ENCODE measurements at places on chromosomes 6 and 20.

GRCh38 chr20:32672982-32673851 is 524 bp downstream of the C20orf203 start:
- DNase-seq: no peak

DNA sequence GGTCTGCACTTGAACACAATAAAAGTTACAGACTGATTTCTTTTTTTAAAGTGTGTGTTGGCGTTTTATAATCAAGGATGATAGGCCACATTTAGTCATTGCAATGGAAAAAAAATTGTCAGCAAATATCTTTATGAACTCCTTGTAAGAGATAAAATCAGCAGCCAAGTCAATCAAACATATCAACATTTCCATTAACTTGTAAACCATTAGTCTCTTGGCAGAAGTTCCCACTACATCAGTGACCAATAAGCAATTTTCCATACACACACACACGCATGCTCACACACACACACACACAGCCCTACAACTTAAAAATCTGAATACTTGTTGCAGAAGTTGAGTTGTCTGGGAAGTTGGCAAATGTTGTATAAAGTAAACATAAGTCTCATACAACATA is 315.9 kb upstream of the KCNQ5 start:
- DNase-seq: no peak

GRCh38 chr6:15887491-15888461 is 224.9 kb upstream of the DTNBP1 start:
- no peak for DNase-seq

- no peak for DNase-seq
These were observed 52.1 kb upstream of the SNX9 start for GRCh38 chr6:157770946-157771345.

DNA sequence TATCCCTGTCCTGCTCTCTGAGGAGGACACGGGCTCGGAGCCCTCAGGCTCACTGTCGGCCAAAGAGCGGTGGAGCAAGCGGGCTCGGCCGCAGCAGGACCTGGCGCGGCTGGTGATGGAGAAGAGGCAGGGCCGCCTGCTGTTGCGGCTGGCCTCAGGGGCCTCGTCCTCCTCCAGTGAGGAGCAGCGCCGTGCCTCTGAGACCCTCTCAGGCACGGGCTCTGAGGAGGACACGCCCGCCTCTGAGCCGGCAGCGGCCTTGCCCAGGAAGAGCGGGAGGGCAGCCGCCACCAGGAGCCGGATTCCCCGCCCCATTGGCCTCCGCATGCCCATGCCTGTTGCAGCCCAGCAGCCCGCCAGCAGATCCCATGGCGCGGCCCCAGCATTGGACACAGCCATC is 14.2 kb upstream of the SLC22A7 start:
- DNase-seq: no peak

GRCh38 chr20:41017448-41018042 is 11.1 kb upstream of the TOP1 start:
- DNase-seq: no peak

- DNase-seq: no peak
These were observed 191.1 kb upstream of the CCN2 start for GRCh38 chr6:132142308-132142707.

DNA sequence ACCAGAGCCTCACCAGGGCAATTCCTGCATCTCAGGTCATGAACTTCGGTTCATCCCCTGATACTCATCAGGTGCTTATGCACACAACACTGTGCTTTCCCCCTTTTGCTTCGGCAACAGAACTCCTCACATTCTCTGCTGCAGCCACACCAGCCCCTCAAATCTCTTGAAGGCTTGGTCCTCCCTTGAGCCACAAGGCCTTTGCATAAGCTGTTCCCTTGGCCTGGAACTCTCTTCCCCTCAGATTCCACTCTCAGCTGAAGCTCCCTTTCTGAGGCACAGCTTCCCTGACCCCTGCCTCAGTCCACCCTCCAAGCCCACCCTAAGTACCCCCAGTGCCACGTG is 76.4 kb downstream of the NOL4L start:
- DNase-seq: no peak

GRCh38 chr20:53017206-53017605 is 45.0 kb downstream of the TSHZ2 start:
- DNase-seq: no peak

DNA sequence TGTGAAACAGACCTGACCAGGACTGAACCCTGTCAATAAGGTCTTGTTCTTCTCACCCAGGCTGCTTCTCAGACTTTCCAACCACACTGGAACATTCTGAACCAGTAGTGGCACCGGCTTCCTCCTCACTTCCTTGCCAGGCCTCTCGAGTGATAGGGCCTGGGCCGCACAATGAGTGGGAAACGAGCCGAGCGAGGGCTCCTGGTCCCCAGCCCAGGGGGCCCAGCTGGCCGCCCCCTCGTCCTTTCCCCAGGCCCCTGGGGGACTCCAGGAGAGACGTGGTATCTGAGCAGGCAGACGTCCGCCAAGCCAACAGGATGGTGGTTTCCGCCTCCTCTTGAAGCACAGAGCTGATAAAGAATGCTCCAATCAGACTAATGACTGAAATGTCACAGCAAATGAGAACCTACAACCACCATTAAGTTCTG is 117.9 kb downstream of the GMDS start:
- DNase-seq: peak; percentile 13

GRCh38 chr6:45479834-45480751 is 102.4 kb upstream of the SUPT3H start:
- DNase-seq: no peak

DNA sequence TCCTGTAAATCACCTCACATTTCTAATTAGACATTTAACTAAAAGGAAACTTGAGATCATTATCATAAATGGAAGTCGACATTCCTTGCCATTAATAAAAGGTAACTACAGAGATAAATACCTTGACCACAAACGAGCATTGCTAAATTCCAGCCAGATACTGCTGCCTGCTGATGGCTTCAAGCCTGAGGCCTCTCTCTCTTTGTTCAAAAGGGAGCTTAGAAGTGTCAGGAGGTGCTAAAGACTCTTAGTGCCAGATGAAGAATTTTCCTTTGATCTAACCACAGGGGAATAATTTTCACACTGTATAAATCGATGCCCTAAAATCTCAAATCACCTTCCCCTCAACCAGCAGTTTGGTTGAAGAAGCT is 248.2 kb upstream of the PMEPA1 start:
- no peak for DNase-seq

DNA sequence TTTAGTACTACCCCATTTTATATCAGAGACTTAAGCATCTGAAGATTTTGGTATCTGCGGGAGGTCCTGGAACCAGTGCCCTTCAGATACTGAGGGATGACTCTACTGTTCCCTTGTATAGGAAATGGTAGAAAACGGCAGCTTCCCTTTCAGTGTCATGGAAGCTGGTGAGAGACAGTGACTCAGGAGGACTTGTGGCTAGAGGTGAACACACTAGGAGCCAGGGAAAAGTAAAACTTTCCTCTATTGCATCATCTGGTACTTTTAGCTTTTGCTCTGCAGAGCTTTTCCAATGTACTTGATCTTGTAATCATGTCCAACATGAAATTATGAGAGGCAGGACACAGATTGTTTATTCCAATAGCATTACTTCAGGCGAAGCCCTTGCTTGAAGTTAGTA is 45.0 kb downstream of the RNF144B start:
- no peak for DNase-seq

DNA sequence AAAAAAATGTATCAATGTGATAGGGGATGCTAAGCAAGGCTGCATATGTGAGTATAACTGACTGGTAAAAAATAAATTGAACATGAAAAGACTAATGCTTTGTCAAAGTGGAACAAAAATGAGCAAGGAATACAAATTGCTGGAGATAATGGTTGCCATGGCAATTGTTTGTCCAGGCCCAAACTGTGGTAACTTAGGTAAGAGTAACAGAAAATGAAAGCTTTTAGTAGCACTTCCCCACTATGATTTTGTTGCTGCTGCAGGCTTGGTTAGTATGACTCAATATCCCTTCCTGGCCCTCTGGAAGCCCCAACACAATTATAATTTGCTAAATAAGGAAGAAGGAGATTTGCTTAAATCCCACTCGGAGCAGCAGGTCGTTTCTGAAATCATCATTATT is 577.1 kb downstream of the DOK5 start:
- no peak for DNase-seq

GRCh38 chr20:19275038-19275629 is 62.7 kb downstream of the SLC24A3 start:
- no peak for DNase-seq

- no peak for DNase-seq
These were observed 1.0 kb downstream of the ARMH2 start for GRCh38 chr6:24797596-24798216.

- DNase-seq: no peak
These were observed 86.4 kb downstream of the SHLD1 start for GRCh38 chr20:5836569-5836968.

DNA sequence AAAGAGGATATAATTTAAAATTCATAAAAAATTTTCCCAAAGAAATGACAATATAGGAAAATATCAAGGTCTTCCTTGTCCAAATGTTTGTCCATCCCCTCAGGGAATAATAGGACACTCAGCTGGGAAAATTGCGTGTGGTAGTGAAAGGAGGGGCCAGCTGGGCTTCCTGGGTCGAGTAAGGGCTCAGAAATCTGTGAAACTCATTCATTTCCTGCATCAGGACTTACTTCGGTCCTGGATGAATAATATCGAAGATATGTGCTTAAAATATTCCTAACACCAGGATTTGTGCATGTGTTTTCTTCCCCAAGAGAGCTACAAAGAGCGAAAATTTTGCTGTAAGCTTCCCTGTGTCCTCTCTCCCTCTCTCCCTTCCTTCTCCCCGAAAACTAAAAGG is 118.2 kb upstream of the GJE1 start:
- no peak for DNase-seq

DNA sequence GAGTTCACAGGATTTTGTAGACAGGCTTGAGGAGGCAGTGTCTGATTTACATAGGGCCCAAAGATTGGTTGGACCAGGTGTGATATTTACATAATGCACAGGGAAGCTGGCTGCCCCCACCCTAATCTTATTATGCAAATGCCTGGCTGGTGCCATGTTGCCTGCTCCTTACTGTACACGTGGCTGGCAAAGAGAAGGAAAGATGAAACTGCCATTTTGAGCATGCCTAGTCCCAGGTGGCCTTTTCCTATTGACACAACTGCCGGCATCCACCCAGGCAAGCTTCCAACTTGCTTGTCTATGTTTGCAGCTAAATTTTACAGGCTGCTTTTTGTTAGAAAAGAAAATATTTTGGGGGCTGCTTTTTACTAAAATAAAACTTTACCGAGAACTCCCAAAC is 174.6 kb downstream of the LMBRD1 start:
- DNase-seq: no peak

- no peak for DNase-seq
These were observed 4.3 kb downstream of the KIF3B start for GRCh38 chr20:32281711-32282110.

GRCh38 chr6:148840256-148840655 is 93.4 kb downstream of the UST start:
- no peak for DNase-seq

DNA sequence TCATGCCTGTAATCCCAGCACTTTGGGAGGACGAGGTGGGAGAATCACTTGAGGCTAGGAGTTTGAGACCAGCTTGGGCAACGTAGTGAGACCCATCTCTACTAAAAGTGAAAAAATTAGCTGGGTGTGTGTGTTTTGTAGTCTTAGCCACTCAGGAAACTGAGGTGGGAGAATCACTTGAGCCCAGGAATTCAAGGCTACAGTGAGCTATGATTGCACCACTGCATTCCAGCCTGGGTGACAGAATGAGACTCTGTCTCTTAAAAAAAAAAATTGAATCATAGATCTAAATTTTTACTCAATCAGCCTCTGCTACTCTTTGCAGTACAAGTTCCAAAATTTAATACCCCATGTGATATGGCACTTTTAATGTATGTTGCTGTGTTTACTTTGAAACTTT is 121.6 kb downstream of the ARMC2 start:
- DNase-seq: no peak

DNA sequence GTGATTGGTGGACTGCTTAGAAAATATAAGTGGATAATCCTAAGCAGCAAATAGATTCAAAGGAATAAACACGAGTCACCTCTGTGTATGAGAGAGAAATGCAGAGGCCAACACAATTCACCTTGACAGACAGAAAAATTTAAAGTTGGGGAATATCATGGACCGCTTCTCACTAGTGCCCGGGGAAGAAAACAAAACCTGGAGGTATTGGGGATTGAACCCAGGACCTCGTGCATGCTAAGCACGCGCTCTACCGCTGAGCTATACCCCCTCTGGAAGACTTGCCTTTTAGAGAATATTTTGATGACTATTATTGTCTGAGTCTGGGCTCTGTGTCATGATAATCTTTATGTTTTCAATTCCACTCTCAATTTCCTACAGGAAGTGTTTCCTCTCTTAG is 111.9 kb downstream of the TRIM27 start:
- DNase-seq: no peak

DNA sequence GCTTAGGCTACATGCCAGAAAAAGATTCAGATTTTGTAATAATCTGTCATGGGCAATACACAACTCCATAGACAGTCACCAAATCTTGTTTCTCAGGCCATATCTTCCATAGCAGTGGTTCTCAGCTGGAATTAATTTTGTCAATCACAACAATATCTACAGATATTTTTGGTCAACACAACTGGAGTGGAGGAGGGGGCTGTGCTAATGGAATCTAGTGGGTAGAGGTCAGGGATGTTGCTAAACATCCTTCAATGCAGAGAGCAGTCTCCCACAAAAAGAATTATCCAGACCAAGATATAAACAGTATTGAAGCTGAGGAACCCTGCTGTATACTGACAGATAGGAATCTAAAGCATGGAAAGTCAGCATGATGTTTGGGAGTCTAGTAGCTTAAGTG is 174.6 kb downstream of the UBE3D start:
- no peak for DNase-seq

- no peak for DNase-seq
These were observed 157.7 kb downstream of the RNASET2 start for GRCh38 chr6:166798652-166799051.

GRCh38 chr20:57835588-57836455 is 126.0 kb upstream of the PMEPA1 start:
- DNase-seq: no peak

DNA sequence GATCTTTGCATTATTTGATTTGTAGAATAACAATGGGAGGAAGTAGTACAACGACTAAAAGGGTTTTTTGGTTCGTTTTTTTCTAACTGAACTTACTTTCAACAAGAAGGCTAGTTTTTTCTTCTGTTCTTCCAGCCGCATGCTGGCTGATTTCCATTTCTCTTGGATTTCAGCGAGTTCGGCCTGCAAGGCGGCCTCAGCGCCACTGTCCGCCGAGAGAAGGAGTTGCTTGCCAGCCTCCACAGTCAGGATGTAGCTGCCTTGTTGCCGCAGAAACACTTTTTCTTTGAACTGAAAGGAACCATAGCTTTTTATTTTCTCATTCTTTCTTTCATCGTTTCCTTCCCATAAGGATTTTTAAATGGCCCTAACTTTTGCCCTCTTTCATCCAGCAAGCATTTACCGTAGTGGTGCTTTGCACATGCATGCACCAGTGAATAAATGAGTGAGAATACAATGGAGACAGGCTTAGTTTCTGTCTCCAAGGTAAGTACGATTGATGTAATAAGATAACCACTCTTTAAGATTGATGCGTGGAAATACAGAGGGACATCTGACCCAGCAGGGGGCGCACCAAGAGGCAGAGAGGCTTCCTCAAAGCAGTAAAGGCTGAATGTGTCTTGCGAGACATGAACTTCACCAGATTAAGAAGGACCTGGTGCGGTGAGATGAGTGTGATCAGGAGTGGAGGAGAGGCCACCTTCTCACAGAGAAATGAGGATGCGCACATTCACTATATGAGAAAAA is 398.8 kb downstream of the ESR1 start:
- DNase-seq: peak; percentile 3
